Midbrain (tissue), 1 donor: ENCODE measurements at places on chromosomes 7 and 10.

GRCh38 chr7:8418629-8419245 is 14.7 kb upstream of the NXPH1 start:
- DNase-seq, result peak; percentile 80

DNA sequence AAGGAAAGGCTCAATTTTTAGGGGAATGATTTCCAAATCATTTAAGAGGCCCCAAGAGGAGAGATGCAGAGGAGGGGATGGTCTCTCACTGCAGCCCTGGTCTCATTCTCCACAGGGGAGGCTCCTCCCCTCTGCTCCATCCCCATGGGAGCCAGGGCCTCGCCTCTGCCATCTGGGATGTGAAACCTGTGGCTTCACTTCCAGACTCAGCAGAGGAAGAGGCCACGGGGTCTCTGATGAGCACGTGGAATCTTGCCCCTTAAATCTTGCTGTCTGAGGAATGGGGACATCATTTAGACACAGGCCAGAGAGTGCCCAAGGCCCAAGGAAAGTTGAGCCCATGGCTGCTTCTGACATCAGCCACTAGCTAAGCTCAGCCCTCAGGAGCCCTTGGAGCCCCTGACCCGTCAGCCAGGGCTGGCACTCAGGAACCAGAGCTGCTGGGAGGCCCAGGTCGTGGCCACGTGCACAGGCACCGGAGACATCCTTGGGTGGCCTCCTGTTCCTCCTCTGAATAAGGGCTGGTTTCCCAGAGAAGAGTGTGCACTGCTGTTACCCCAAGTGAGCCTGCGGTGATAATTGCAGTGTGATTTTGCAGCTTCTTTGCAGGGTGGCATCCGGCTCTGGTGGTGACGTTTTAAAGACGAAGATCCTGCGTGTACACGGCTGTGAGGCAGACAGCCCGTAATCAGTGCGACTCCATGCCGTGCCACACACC is 50.5 kb downstream of the VIPR2 start:
- no peak for DNase-seq

DNA sequence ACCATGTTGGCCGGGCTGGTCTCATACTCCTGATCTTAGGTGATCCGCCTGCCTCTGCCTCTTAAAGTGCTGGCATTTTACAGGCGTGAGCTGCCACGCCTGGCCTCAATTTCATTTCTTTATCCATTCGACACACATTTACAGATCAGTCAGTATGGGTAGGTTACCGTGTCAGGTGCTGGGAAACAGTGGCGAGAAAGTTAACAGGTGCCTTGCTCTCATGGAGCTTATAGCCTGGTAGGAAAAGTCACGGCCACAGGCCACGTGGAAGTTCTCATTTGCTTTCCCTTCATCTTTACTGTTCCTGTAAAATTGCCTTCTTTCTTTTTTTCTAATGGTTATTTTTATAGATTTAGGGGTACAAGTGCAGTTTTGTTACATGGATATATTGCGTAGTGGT is 2.6 kb upstream of the CAMK1D start:
- no peak for DNase-seq

- DNase-seq, result no peak
Measured at GRCh38 chr7:38465956-38466355, 165.2 kb downstream of the AMPH start.

GRCh38 chr10:42951486-42952251 is 125.2 kb upstream of the RET start:
- no peak for DNase-seq

DNA sequence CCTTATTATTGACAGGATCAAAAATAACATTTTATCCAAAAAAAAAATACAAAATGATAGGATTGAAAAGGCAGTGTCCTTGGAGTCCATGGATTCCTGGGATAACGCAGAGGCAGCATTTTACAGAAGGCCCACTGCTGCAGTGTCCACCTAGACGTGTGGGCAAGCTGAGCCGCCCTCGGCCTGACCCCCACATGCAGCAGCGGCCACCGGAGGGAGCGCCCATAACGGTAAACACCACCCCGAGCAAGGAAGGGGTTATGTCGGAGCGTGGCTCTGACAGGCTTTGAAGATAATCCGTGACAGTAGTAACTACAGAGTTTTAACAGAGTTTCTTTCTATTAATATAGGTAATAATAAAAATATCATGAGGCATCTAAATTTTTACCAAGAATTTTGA is 45.3 kb upstream of the PITRM1 start:
- no peak for DNase-seq

DNA sequence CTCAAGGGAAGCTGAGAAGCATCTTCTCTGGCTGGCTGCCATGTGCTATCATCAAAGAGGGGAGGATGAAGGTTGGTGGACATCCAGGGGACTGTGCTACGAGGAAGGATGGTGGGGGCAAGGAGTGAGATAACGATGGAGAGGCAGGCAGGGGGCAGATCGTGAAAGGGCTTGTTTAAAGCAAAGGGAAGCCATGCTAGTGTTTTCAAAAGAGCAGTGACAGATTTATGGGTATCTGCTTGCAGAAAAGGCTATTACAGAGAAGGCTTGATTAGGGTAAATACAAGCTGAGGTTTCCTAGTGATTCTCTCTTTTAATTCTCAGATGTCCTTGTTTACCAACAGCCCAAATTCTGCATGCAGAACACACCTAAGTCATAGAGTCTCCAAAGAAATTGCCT is 88.9 kb upstream of the MKX start:
- DNase-seq, result no peak

GRCh38 chr7:17498230-17498629 is 199.8 kb downstream of the AHR start:
- no peak for DNase-seq

- DNase-seq, result no peak
Measured at GRCh38 chr10:103858360-103858759, 3.0 kb upstream of the SH3PXD2A start.

DNA sequence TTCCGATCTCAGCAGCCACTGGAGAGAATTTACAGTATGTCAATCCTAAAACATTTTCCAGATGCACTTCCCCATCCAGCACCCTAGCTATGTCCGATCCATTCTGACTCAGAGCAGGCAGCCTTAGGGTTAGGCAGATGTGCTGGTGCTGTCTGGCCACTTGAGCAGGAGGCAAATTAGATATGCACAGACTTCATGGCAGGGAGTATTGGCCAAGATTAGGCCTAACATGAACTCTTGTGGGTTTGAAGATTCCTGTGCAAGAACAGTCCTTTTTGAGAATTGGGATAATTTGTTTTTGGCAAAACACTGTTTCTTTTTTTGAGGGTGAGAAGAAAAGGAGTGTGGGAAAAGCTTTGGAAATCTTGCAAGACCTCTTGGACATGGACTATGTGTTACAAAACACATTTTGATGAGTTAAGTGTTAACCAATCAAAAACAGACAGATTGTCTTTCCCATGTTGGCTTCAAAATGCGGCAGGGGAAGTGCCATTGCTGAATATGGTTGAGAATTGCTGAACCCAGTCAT is 218.6 kb upstream of the INHBA start:
- DNase-seq, result no peak

- DNase-seq, result no peak
Measured at GRCh38 chr10:26931223-26931622, 70.5 kb upstream of the ABI1 start.

DNA sequence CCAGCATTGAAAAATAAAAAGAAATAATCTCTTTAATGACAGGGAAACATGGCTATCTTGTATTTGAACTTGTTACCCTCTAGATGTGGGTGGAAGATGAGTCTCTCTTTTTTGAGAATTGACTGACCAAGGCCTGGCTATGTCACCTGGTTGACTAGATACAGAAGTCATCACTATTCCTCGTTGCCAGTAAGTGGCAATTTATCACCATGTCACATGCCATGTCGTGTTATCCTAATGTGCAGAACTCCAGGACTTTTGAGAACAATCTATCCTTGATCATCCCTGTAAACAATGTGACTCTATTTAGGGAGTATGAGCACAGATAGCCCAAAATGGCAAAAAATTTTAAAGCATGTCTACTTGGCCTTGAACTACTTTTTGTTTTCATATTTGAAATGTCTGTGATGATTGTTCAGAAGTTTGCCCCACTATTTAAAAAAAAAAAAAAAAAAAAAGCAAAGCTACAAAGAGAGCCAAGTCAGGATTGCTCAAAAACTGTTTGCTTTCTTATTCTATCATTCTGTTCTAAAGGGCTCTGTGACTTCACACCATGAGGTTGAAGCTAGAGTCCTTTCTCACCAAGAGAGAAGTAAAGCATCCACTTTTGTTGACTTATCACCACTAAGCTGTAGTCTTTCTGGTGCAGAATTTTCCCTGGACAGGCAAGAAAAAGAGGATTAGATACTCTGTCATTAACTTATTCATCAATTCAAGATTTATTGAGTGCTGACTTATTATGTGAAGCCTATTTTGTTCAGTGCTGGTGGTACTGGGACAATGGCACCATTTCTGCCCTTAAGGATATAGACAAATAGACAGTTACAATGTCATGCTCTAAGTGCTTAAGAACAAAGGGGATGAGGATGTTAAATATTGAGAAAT is 10.4 kb upstream of the WIPF3 start:
- DNase-seq, result no peak

- no peak for DNase-seq
Measured at GRCh38 chr10:99387541-99387940, 42.9 kb downstream of the GOT1 start.

- no peak for DNase-seq
Measured at GRCh38 chr10:119654540-119654939, 3.4 kb downstream of the BAG3 start.

DNA sequence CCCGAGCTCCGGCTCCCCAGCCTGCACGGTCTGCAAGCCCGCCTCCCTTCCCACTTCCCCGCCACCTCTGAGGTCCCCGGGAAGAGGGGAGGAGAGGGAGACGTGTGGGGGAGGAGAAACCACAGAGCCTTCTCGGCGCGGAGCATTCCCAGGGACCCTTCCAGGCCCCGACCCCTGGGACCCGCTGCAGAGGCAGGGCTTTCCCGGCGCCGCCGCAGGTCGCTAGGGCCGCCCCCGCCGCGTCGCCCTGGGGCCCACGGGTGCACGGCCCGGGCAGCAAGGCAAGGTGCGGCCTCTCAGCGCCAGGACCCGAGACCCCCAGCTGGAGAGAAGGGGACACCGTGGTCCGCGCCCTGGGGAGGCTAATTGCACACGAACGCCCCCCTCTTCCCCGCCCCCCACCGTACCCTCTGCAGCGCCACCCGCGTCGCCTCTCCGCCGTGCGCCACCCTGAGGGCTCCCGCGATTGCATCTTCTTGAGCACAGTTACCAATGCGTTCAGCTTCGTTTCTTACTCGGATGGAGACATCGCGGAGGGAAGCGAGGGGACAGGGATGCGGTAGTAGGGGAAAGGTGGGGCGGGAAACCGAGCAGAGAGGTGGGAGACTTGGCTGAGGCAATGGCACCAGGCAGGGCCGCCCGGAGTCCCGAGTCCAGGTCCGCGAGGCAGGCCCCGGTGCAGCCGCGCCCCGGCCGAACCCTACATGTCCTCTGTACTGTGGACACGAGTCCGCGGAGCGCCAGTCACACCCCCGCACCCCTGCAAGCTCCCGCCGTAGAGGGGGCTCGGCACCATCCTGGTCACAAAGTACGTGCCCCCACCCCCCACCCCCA is 28.9 kb downstream of the SKIDA1 start:
- peak; percentile 61 for DNase-seq

DNA sequence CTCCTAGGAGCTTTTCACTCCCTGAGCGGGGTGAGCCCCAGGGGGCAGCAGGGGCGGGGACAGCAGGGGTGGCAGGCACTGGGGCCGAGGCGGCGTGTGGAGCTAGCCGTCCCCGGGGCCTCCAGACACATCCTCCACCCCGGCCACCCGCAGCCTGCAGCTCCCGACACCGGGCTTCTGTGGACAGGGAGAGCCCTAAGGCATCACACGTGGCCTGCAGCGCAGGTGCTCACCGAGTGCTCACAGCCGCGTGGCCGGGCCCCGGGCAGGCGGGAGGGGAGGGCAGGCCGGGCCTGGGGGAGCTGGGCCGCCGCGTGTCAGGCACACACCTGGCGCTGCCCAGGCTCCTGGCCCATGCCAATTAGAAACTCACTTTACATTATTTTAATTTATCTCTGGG is 51.4 kb downstream of the MICALL2 start:
- DNase-seq, result no peak
